SK-MEL-5 (cell line): ENCODE measurements at places on chromosomes 5 and 9. TPM values are rescaled to one million over a fixed set of nuclear protein-coding genes. Genes with fewer than 3 reads are reported as not detected.

GRCh38 chr9:5842929-5843793 is 10.2 kb upstream of the ERMP1 start:
- no peak for DNase-seq

Gene LIFR
- total RNA-seq: 7.1 and 7.5 TPM in 2 replicates

DNA sequence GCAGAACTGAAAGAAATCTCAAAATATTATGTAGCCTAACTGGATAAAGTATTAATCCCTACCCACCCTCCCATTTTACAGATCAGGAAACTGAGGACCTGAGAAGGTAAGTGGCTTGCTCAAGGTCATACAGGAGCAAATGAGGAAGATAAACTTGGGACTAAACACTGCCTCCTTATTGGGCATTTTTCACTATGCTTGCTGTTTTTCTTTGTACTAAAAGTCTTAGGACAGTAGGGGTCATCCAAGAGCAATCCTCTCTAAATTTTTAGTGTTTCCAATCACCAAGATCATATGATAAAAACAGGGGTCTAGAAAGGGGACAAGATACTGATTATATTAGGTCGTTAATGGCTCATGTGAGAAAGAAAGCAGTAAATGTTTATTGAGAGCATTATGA is 80.8 kb downstream of the RORB start:
- DNase-seq: peak; percentile 50

Gene FBP1
- 0.71 TPM in 1 of 2 replicates, not detected in the other for total RNA-seq

DNA sequence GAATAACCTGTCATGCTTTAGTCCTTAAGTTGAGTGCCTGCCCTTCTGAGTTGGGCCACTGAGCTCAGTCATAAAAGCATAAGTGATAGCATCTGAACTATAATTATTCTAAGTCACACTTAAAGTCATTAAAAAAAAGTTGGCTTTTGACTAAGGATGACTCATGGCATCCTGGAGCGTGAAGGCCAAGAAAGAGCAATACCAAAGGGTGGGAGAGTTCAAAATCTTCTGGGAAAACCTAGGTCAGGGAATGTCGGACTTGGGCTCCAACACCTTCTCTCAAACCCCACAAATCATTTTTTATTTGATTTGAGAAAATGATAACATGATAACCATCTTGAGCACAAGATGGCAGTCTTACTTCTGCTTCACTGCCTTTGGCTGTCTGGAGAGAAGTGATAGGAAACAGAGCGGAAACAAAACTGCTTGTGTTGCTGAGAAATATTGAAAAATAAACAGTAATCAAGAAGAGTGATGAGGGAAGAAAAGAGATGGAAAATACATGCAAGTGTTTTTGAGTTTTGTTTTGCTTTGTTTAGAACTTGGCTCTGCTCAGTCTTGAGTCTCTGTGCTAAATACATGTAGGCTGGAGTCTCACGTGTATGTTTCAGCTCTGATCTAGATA is 16.9 kb upstream of the NTRK2 start:
- DNase-seq: peak; percentile 20

DNA sequence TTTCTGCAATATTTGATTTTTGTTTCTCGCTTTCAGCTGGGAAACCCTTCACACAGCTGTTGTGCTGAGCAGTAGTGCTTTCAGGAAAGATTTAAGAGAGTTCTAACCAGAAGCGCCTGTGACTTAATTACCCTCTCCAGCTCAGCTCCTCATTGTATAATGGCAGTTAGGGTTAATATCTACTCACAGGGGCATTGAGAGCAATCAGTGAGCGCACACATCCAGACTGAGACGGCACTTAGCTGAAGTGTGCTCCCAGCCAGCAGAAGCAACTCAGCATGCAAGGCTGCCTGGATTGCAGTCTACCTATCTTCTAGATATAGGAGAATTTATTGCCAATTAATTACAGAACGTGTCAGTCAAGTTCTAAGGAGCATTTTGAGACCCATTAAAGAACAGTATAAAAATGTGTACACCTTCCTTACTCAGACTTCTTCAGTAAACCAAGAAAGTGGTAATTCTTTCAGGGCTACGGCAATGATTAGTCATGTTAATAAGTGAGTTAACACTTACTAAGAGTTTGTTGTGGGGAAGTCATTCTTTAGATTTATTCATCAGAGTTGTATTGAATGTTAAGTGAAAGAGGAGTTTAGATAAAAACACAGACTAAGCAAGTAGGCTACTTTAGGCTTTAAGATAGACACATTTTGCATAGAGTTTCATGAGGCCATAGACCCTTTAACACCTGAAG is 111.7 kb upstream of the PCAT7 start:
- no peak for DNase-seq

DNA sequence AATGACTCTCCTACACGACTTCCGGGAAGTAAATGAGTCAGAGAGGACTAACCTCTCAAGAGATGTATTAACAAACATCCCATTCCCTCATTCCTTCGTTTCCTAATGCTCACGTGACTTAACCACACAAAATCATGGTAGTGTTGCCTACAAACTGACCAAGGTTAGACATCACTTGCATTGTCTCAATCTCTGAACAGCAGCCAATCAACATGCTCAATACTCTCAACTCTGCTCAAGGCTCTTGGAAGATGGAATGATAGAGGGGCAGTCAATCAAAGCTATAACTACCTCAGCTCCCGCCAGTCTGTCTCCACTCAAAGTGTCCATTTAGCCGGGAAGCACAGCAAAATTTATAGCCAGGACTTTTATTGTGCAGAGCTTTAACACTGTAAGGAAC is 143.8 kb upstream of the PIK3R1 start:
- peak; percentile 9 for DNase-seq

- peak; percentile 69 for DNase-seq
Observed at GRCh38 chr9:20804489-20805250, 120.6 kb downstream of the FOCAD start.

- no peak for DNase-seq
Observed at GRCh38 chr9:87236546-87236945, 261.1 kb upstream of the DAPK1 start.

Gene C5orf52
- total RNA-seq: not detected in 2 replicates

- no peak for DNase-seq
Observed at GRCh38 chr5:122182491-122182921, 53.2 kb downstream of the ZNF474 start.

GRCh38 chr5:148687427-148687826 is 33.1 kb upstream of the HTR4 start:
- peak; percentile 82 for DNase-seq
